ENCODE measurements at places on chromosomes 3 and 15.
A peak's percentile ranks its signal among the peaks of the same experiment; 100 is the strongest.

DNA sequence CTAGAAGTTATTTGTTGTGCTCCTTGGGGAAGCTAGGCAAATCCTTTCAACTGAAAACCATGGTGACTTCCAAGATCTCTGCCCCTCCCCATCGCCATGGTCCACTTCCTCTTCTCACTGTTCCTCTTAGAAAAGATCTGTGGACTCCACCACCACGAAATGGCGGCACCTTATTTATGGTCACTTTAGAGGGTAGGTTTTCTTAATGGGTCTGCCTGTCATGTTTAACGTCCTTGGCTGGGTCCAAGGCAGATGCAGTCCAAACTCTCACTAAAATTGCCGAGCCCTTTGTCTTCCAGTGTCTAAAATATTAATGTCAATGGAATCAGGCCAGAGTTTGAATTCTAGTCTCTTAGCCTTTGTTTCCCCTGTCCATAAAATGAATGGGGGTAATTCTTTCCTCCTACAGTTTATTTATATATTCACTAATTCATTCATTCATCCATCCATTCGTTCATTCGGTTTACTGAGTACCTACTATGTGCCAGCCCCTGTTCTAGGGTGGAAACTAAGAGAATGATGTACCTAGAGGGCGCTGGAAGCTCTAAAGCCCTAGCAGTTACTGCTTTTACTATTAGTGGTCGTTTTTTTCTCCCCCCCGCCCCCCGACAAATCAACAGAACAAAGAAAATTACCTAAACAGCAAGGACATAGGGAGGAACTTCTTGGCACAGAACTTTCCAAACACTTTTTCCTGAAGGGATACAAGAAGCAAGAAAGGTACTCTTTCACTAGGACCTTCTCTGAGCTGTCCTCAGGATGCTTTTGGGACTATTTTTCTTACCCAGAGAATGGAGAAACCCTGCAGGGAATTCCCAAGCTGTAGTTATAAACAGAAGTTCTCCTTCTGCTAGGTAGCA is 657 bp downstream of the PATL2 start:
- peak; percentile 27 for DNase-seq

GRCh38 chr3:149571381-149571780 is 86.4 kb downstream of the WWTR1 start:
- no peak for DNase-seq

DNA sequence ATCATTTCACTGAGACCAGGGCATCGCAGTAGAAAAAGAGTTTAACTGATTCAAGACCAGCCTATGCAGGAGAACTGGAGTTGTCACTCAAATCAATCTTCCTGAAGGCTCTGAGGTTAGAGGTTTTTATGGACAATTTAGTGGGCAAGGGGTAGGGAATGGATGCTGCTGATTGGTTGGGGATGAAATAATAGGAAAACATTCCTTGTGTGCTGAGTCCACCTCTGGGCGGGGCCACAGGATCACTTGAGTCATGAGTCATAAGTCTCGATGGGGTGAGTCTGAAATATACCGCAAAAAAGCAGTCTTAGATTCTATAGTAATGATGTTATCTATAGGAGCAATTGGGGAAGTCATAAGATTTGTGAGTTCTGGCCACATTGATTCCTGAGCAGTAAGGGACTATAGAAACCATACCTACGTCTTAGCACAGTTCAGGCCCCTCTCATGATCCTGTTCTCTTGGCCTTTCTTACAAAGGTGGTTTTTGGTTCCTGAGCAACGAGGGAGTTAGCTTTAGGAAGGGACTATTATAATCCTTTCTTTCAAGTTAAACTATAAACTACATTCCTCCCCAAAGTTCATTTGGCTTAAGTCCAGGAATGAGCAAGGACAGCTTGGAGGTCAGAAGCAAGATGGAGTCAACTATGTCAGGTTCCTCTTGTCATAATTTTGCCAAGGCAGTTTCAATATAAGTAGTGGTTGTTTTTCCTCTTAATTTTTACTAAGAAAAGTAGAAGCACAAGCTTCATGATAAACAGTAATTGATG is 2.7 kb upstream of the OPA1 start:
- DNase-seq, result no peak

DNA sequence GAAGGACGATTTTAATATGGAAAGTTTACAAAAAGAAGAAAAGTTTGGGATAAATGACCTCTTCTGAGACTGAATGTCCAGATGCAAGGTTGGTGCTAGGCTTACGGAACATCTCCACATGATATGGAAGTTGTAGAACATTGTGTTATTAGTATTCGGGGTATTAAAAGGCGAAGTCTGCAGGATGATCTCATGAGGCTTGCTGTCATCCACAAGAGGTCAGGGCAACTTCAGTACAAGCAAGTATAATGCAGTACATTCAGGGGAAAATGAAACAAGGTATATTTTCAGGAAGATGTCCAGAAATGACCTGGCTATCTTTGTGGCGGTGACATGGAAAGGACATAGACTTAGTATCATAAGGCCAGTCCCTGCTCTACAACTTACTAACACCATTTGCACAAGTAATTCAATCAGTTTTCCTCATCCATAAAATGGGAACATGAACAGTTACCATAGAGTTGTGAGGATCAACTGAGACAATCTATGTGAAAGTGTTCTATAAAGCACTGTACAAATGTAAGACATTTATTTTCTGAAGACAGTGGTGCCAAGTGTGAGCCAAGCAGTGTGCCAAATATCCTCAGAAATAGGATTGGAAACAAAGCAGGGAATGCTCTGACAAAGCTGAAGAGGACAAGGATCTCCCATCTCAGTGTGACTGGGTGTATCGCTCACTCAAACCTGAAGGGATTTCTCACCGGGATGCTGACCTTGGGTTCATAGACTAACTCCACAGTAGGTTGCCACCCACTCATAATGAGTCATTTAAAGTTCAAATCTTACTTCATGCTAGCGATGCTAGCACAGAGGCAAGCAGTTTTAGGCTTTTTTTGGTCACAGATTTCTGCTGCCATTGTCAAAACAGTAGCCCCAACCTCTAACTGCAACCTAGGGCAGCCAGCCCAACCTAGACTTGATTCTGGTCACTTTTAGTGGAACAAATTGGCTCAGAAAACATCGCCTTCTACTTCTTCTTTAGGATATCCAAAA is 118.3 kb downstream of the TIGIT start:
- DNase-seq, result no peak

DNA sequence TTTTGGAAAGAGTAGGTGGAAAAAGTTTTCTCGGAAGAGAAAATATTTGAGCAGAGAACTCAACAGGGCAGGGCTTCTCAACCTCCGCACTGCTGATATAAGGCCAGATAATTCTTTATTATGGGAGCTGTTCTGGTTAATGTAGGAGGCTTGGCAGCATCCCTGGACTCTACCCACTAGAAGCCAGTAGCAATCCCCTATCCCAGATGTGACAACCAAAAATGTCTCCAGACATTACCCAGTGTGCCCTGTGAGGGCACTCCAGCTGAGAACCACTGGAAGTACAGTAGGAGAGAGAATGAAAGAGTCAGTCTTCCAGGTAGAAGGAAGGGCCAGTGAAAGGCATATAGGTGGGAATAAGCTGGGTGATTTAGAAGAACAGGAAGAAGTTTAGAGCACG is 647.8 kb upstream of the ADAMTS9 start:
- no peak for DNase-seq

- peak; percentile 46 for DNase-seq
Measured at GRCh38 chr15:45653702-45654424, 19.0 kb downstream of the SQOR start.

DNA sequence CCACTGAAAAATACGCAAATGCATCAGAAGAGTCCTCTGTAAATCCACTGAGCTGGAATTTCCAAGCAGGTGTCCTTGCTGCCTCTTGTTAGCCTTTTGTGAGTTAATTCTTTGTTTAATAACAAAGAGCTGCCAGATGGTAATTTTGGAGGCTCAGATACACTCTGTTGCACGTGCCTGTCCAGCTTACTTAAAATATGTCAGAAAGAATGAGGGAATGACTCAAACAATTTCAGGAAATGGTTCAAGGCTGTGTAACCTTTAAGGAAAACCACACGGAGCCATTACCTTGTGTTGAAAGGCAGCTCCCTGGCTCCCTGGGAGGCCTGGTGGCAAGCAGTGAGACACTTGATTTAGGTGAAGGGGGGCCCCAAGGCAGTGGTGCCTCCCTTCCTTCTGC is 302.2 kb upstream of the CTDSPL start:
- no peak for DNase-seq

- no peak for DNase-seq
Measured at GRCh38 chr3:196060834-196061233, 21.1 kb downstream of the TFRC start.

- DNase-seq, result no peak
Measured at GRCh38 chr3:188054541-188054940, 99.4 kb upstream of the LPP start.

DNA sequence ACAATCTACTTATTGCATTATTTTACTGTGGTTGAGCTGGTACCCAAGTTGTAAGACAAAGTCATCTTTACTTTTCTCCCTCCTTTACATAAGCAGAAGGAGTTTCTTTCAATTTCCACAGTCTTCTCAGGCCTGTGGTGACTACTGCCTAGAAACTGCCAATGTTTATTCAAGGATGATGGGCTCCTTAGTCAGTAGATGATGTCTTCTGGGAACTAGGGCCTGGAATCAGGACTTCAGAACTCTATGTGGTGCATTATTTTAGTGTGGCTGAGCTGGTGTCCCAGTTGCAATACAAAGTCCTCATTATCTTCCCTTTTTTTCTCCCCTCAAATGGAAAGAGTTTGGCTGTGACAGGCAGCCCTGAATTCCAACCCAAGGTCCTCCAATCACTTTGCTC is 1762.5 kb downstream of the SI start:
- DNase-seq, result no peak

GRCh38 chr3:28290863-28291300 is 49.5 kb downstream of the CMC1 start:
- DNase-seq, result no peak

DNA sequence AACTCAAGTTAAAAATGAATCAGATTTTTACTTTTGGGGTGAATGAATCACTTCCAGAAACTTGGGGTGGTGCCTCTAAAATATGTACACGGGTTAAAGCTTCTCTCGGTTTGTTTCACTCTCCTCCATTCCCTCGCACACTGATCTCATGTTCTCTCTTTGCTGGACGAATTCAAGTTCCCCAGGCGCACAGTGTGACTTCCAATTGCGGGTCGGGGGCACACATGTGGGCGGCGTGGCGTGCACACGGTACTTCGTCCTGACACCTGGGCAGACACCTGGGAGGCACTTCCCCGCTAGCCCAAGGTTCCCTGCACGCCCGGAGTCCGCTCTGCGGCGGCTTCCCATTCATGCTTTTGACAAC is 692 bp downstream of the SCAANT1 start:
- no peak for DNase-seq

- DNase-seq, result no peak
Measured at GRCh38 chr3:124453189-124453588, 277.1 kb upstream of the UMPS start.

GRCh38 chr3:62065985-62066693 is 307.2 kb downstream of the FEZF2 start:
- no peak for DNase-seq

- no peak for DNase-seq
Measured at GRCh38 chr15:48962662-48963523, 826 bp downstream of the SHC4 start.

DNA sequence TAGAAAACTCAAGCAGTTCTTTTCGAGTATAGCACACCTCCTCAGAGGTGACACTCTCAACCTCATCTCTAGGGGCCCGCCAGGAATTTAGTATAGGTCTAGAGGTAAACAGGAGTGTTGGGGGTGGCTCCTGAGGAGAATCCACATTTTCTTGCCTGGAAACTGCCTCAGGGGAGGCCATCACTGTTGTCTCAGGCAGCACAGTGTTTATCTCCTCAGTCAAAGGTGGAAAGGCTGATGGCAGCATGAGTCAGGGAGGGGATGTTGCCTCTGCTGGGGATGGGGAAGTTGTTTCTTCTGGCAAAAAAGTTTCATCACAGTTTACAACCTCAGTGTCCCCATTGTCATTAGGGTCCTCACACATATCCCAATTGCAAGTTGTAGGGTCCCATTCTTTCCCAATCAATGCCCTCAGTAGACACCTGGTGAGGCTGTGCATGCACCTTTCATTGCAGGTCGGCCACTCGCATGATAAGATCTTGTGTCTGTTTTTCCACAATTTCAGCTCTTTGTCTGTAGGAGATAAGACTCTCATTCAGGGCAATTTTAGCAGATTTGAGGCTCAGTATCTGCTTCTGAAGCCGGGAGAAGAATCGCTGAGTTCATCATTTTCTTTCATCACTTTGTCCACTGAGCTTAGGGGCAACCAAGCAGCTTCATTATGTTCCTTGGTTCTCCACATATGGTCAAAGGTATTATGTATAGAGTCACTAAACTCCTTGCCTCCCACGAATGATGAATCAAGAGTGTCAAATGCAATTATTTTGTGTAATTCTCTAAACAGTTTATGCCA is 25.8 kb downstream of the NAALADL2 start:
- no peak for DNase-seq

DNA sequence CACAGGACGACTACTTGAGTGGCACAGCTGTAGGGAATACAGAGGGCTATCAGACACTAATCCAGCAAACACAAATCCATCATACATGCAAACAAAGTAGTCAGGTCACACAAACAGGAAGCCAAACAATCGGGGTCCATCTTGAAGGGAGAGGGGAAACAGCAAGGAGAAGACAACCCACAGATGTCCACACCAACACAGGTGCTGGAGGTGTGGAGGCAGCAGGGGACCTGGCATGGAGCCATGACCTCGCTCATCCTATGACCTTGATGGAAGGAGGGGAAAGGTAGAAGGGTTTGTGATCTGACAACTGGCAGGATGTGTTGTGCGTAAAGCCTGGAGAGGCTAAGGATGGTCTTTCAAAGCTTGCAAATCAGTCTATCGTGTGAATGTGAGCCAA is 39.9 kb upstream of the SKOR1 start:
- DNase-seq, result no peak

DNA sequence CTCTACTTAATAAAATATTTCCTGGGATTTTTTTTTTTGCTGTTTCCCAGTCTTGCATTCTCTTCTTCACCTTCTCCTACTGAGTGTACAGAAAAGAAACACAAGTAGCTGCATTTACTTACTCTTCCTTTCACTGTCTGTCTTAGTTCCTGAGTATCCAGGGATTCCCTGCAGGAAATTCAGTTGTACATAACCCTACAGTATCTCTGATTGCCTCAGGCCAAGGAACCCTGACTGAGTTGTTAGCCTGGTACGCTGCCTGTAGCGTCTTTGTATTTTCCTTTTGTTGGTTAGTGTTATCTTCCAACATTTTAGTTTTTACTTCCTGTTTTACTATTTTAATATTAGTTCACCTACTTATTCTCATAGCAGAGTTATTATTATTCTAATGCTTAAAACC is 142.5 kb upstream of the ROBO1 start:
- no peak for DNase-seq

GRCh38 chr3:71859123-71859519 is 74.2 kb upstream of the PROK2 start:
- no peak for DNase-seq

GRCh38 chr15:43525131-43525530 is 7.7 kb downstream of the MAP1A start:
- DNase-seq, result no peak

GRCh38 chr3:158381262-158381868 is 189.6 kb upstream of the MLF1 start:
- no peak for DNase-seq

GRCh38 chr3:94694894-94695293 is 632.0 kb downstream of the NSUN3 start:
- no peak for DNase-seq

- DNase-seq, result no peak
Measured at GRCh38 chr3:150497956-150498355, 48.3 kb downstream of the SERP1 start.

Data from SIG-M5 (cell line).